H4 (cell line): ENCODE measurements at places on chromosomes 7 and 10.

- no peak for DNase-seq
Measured at GRCh38 chr7:23449941-23450340, 20.4 kb downstream of the IGF2BP3 start.

DNA sequence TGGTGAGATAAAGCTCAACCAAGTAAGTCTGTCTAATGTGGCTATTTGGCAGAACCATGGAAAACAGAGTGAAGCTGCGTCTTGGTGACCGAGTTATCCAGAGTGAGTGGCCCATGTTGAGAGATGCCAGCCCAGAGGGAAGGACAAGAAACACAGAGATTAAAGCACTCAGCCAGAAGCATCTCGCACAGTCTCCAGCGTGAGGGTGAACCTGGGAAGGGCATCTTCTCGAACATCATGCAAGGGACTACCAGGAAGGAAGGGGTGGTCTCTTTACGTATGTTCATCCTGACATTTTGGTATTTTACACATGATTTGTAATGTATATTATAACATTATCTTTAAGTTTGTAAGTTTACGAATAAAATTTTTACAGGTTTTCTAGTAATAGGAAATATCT is 146.4 kb downstream of the TCERG1L start:
- DNase-seq = no peak

GRCh38 chr7:19610194-19610943 is 98.5 kb downstream of the POLR1F start:
- no peak for DNase-seq

DNA sequence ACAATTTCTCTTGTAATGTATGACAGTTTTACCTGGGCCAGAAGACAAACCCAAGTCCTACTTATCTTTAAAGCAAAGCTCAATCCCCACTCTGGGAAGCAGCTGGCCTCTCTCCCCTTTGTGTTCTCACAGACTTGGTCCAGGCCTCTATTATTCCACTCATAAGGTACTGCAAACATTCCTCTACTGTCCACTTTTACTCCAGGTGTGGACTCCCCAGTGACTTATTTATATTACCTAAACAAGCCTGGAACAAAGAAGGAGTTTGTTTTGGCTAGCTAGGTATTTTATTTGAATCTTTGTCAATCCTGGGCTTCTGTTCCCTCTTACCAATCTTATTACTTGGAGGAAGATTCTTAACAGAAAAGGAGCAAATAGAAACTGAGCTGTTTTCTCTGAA is 163.5 kb downstream of the SKAP2 start:
- DNase-seq = no peak

DNA sequence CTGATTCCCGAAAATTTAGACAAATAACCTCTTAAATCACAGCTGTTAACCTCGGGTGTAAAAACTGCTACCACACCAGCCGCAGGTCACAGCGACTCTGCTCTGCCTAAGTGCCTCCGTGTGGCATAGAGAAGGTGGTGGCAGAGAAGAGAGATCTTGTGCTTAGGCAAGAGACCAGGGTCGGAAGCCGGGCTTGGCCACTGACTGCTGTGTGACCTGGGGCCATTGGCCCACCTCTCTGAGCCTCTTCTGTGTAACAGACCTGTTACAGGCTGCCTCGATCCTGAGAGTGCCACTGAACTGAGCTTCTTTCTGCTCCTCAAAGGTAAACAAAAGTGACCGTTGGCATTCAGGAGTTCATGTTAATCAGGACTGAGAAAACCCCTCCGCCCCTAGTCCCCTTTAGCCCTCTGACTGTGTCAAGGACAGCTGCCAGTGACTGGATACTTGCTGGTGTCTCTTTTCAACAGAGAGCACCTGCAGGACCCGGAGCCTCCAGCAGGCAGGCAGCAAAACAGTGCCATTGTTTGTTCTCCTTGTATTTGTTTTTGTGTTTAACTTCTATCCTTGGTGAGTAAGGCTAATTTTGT is 36.5 kb downstream of the ZMIZ1 start:
- DNase-seq = no peak

GRCh38 chr10:127154831-127155620 is 41.4 kb downstream of the INSYN2A start:
- DNase-seq = no peak

GRCh38 chr10:97519342-97519741 is 20.6 kb downstream of the UBTD1 start:
- no peak for DNase-seq

GRCh38 chr10:125081931-125082330 is 78.4 kb downstream of the CTBP2 start:
- no peak for DNase-seq

DNA sequence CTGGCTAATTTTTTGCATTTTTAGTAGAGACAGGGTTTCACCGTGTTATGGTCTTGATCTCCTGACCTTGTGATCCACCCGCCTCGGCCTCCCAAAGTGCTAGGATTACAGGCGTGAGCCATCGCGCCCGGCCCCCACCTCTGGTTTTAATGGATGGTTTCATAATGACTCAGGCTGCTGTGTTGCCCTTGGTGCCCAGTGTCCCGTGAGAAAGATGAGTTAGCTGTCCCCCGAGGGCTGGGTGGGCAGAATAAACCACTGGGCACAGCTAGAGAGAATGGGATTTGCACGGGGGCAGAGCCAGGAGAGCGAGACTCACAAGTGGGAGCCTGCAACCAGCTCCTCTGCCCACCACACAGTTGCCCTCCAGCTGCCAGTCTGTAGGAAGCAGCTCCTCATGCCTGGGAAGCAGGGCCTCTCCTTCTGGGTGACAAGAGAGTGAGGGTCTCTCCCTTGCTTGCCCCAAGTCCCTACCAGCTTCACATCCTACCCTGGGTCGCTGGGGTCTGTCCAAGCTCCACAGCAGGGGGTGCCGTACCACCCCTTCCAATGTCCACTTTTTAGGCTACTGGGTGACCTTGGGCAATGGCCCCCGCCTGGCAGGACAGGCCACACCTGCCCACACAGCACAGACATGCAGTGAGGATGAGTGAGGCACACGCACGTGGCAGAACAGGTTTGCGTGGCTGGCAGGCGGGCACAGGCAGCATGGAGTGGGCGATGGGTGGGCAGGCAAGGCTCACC is 16.1 kb upstream of the NDST2 start:
- DNase-seq = peak; percentile 48

DNA sequence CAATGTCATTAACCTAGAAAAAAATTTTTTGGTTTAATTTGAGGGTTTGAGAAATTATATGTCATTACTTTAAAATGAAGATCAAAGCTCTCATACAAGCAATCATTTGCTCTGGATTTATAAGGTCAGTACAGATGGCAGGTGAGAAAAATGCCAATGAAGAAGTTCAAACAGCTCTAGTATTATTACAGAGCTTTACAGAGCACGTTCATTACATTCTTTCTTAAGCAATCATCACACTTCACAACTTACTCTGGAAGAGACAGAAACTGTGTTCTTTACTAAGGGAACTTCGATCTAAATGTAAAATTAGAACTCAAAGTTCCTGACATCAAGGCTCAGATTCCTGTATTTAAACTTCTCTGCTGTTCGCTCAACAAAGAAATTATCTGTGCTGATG is 153.4 kb downstream of the ATE1 start:
- no peak for DNase-seq

GRCh38 chr7:44172803-44173424 is 16.3 kb downstream of the GCK start:
- no peak for DNase-seq

- DNase-seq = no peak
Measured at GRCh38 chr10:53528974-53529373, 756.4 kb upstream of the MBL2 start.

DNA sequence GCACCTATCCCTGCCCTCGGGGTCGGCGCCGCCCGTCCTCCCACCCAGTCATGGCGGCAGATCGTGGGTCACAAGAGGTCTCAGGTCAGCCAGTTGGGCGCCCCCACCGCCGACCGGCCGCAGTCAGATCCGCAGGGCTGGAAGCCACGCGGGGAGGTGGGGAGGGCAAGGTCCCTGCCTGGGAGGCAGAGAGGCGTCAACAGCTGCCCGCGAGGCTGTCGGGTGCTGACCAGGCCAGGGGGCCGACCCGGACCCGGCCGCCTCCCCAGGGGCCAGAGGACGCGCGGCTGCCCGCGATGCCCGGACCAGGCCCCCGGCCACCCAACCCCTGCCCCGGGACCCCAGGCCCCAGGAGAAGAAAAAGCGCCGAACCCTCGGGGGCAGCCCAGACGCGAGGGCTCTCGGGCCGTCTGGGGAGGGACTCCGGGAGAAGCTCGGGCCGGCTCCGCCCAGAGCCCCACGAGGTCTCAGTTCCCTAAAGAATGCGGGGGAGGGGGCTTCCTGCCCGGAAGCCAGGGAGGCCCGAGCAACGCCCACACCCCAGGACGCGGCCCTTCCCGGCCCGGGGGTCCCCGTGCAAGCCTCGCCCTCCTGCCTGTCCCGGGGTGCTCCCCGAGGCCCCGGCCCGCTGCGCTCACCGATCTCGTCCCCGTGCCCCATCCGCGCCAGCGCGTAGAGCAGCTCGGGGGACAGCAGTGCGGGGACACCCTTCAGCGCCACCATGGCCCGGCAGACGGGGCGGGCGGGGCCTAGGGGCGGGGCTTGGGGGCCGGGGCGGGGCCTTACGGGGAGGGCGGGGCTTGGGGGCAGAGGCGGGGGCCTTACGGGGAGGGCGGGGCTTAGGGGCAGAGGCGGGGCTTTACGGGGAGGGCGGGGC is at the start of gene FUOM:
Gene FUOM, minus strand, starts transcription at position 735 of the 877 bp plus-strand sequence. Its CDS starts 12 bp downstream, at position 723.
- DNase-seq = no peak

DNA sequence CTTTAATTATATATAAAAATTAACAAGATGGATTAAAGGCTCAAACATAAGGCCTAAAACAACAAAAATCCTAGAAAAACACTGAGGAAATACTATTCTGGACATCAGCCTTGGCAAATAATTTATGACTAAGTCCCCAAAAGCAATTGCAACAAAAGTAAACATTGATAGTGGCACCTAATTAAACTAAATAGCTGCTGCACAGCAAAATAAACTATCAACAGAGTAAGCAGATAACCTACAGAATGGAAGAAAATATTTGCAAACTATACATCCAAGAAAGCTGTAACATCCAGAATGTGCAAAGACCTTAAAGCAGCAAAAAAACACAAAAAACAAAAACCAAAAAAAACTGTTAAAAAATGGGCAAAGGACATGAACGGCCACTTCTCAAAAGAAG is 384.0 kb upstream of the SEMA3D start:
- no peak for DNase-seq

DNA sequence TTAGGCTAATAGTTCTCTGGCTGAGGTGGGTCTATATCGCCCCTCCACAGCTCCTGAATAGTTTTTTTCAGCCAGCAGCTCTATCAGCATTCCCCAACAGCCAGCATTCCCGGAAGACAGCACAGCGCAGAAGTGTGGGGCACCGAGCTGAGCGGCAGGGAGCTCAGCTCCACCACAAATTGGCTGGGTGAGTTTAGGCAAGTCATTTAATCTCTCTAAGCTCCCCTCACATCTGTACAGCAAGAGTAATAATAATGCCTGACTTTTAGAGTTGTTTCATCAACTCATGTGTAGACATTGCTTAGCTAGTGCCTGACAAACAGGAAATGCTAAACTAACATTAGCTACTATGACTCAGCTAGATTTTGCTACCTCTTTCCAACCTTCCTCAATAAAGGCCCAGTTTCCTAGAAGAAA is 247.9 kb upstream of the PTN start:
- DNase-seq = peak; percentile 69

DNA sequence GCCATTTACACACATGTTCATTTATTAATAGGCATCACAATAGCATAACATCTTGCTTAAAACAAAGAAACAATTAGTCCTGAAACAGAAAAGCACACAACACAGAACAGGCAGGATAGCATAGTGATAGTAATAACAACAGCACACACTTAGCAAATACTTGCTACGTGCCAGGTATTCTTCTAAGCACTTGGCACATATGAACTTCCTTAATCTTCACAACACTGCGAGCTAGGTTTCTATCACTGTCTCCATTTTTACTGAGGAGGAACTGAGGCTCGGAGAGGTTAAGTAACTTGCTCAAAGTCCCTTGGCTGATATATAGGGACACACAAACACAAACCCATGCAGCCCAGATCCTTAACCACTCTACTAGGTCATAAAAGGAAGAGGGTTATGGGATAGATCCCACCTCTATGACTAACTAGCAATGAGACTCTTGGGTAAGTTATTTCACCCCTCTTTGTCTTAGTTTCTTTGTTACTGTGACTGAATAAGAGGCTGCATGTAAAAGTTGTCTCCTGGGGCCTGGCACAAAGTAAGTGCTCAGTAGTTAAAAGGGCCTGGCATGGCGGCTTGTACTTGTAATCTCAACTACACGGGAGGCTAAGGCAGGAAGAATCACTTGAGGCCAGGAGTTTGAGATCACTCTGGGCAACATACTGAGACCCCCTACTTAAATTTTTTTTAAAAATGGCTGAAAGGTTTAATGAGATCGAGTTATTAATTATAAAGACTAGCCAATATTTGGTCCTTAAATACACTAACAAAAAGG is 181.0 kb upstream of the RHOBTB1 start:
- no peak for DNase-seq

DNA sequence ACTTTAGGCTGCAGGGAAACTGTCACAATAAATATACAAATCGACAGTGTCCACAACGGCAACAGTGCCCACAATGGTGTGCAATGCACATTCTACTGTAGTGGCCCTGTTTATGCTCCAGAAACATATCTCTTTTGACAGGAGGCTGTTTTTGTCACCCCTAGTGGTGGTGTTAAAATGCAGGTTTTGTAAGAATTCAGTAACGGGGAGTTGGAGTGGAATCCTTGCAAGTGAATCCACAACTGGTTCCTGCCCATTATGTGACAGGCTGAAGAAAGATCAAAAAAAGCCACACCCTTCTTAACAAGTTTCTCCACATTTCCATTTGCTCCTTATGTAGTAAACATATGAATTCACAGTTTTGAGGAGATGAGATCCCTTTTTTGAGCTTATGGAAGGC is 58.5 kb downstream of the BEND7 start:
- DNase-seq = no peak

- peak; percentile 15 for DNase-seq
Measured at GRCh38 chr7:131383417-131384285, 56.0 kb downstream of the MKLN1 start.

DNA sequence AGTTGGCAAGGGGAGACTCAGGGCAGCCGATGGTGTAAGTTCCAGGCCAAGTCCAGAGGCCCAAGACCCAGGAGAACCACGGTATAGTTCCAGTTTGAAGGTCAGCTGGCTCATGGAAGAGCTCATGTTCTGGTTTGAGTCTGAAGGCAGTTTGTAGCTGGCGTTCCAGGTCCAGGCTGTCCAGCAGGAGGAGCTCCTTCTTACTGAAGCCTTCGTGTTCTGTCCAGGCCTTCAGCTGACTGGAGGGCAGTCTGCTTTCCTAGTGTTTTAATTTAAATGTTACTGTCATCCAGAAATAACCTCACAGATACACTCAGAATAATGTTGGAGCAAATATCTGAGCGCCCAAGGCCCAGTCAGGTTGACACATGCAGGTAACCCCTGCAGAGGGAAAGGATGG is 4.2 kb downstream of the SUN1 start:
- peak; percentile 63 for DNase-seq

GRCh38 chr10:104104418-104104817 is 17.6 kb upstream of the SFR1 start:
- no peak for DNase-seq
